ENCODE measurements at places on chromosomes 13 and 19.
A peak's percentile ranks its signal among the peaks of the same experiment; 100 is the strongest.

- DNase-seq: no peak
These were observed 443 bp downstream of the TBXA2R start for GRCh38 chr19:3606174-3606689.

DNA sequence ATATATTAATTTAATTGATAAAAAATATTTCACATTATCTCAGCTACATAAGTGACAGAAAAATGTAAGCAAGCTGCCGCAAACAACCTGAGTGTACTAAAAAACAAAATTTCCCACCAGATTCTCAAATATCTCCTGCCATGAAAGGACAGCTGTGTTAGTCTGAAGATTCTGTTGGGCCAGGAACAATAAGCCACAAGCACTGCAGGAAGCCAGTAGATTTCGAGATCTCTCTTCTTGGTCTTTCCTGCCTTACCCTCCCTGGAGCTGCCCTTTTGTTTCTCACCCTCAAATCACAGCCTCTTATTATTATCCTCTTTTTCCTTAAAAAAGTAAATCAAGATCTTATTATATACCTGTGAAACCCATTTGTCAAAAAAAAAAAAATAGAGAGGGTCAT is 165.6 kb downstream of the EFNB2 start:
- DNase-seq: no peak

DNA sequence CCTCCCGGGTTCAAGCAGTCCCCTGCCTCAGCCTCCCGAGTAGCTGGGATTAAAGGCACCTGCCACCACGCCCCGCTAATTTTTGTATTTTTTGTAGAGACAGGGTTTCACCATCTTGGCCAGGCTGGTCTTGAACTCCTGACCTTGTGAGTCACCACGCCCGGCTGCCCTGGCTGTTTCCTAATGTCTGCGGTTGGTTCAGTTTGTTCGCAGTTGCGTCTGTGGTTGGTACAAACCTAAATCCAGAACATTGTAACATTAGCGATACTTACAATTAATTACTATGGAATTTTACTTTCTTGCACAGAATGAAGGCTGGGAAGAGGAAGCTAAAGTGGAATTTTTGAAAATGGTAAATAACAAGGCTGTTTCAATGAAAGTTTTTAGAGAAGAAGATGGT is 38.1 kb downstream of the RNF17 start:
- no peak for DNase-seq

DNA sequence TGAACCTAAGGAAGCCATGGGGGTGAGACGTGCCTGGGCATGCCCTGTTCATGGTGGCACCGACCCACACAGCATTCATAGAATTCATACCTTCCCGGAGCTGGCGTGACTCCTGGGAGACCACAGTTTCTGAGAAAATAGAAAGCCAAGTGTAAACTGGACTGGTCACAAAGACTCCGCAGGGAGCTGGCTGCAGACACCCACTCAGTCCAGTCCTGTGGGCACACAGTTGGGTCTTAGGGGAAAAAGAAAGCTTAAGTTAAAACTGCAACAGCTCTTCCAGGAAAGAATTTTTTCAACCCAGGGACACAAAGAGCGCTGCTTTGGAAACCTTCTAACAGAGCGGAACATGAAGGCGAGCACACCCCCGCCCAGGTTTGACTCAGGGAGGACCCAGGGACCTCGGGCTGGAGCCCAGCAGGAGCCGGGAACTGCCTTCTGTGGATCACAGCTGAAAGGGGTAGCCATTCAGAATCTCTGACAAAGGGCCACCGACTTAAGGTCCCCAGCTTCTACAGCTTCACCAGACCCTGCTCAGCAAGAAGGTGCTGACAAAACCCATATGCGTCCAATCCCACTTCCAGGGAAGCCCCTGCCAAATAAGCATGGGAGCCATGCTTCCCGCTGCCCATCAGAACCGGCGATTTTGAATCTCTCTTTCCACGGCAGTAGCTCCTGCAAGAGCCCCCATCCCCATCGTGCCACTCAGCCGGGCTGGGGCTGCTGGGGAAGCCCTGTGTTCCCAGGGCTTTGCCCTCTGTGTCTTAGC is 183.7 kb downstream of the COL4A1 start:
- DNase-seq: no peak

DNA sequence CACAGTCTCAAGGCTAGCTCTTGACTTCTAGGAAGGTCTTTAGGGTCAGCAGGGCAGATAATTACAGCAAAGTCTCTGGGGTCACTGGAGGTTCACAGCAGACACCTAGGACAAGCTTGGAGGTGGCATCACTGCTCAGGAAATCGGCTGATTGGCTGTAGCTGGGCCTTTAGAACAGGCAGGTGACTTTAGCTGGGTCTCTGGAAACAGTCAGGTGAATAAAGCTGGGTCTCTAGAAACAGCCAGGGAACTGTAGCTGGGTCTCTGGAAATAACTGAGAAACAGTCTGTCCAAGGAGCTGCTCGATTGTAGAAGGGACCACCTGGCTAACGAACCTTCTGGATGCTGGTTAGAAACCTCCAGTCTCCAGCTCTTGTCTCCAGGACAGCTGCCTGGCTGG is 10.0 kb downstream of the LAIR1 start:
- no peak for DNase-seq

DNA sequence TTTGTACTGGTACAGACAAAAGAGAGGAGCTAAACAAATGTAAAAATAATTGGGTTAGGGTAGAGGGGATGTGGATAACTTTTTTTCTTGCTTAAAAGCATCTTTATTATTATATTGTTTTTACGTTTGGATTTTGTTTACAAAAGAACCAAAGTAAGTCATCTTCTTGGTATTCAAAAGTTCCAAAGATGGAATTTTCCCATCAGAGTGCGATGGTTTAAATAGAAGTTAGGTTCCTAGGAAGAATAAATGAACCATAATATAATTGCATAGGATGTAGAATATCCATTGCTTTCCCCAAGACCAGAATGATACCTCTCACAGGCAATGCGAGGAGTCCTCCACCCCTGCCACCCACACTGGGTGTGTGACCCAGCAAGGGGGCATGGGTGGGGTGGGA is 99.4 kb upstream of the RNF113B start:
- DNase-seq: no peak

- no peak for DNase-seq
These were observed 1060.4 kb downstream of the EFNB2 start for GRCh38 chr13:105474983-105475610.

DNA sequence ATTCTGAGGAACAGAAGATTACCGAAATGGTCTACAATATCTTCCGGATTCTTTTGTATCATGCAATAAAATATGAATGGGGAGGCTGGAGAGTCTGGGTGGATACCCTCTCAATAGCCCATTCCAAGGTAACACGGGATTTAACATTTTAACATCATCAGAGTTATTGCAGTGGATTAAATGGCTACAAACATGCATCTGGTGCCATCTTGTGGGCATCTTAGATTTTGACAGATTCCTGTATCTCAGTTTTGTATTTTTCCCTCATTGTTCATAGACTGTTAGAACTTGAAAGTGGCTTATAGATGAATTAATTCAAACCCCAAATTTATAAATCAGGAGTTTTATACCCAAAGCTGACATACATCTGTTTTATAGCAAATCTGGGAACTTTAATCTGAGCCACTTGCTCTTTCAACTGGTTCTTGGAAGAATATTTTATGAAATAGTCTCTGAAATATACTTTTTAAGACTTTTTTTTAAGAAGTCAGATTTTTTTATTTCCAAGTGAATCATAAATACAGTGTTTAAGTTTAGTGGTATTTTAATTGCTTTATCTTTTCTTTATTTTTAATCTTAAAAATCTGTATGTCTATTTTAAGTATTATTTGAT is 215.2 kb downstream of the NBEA start:
- peak; percentile 52 for DNase-seq

GRCh38 chr19:6720369-6721137 is at the start of gene C3:
Gene C3, minus strand, starts transcription at chr19:6720650. Its CDS starts 61 bp downstream, at chr19:6720589.
- no peak for DNase-seq

DNA sequence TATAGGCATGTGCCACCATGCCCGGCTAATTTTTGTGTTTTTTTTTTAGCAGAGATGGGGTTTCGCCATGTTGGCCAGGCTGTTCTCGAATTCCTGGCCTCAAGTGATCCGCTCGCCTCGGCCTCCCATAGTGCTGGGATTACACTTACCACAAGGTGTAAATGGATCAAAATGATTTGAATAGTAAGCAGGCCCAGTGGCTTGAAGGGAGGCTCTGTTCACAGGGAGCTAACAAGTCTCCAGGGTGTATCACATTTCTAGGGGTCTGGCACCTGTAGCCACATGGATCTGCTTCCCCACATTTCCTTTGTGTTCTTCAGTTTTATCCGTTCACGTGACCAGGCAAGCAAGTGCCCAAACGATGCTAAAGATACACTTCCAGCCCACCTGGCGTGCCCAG is 13.5 kb upstream of the CNFN start:
- no peak for DNase-seq

GRCh38 chr13:59546178-59546577 is 617.5 kb downstream of the DIAPH3 start:
- DNase-seq: no peak

- DNase-seq: no peak
These were observed 11.6 kb upstream of the RASA3 start for GRCh38 chr13:114143806-114144605.

- no peak for DNase-seq
These were observed 39.9 kb downstream of the FOXO1 start for GRCh38 chr13:40626561-40626960.

DNA sequence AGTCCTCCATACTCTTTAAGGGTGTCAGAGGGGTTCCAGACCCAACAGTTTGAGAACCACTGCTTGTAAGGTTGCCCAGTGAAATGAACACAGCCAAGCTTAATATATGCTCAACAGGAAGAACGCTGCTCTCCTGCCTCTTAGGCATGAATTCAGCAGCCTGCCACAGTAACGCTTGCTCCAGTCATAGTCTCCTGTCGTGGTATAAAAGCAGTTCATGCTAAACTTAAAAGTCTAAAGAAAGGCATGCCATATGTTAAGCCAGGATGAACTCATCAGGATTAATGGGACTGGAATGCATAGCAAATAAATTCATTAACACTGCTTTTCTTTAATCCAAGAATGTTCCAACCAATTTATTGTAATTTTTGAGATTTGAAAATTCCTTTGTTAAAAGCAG is 38.7 kb downstream of the SLC7A1 start:
- DNase-seq: no peak

DNA sequence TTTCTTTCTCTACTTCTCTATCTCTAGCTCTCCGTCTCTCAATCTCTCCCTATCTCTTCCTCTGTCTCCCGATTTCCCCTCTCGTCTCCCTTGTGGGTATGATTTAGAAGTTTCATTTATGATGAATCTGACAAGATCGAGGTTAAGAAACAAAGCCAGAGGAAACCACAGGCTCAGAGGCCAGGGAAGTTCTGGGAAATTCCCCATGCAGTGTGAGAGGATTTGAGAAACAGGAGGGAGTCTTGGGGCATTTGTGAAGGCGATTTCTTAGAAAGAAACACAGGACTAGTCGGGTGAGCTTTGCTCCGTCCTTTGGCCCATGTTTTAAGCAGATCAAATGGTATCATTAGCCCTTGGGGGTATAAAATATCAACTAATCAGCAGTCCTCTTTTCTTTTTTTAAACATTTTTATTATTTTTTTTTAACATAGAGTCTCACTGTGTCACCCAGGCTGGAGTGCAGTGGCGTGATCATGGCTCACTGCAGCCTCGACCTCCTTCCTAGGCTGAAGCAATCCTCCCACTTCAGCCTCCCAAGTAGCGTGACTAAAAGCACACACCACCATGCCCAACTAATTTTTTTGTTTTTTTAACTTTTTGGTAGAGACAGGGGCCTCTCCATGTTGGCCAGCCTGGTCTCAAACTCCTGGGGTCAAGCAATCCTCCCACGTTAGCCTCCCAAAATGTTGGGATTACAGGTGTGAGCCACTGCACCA is 25.8 kb downstream of the TNFSF9 start:
- no peak for DNase-seq

DNA sequence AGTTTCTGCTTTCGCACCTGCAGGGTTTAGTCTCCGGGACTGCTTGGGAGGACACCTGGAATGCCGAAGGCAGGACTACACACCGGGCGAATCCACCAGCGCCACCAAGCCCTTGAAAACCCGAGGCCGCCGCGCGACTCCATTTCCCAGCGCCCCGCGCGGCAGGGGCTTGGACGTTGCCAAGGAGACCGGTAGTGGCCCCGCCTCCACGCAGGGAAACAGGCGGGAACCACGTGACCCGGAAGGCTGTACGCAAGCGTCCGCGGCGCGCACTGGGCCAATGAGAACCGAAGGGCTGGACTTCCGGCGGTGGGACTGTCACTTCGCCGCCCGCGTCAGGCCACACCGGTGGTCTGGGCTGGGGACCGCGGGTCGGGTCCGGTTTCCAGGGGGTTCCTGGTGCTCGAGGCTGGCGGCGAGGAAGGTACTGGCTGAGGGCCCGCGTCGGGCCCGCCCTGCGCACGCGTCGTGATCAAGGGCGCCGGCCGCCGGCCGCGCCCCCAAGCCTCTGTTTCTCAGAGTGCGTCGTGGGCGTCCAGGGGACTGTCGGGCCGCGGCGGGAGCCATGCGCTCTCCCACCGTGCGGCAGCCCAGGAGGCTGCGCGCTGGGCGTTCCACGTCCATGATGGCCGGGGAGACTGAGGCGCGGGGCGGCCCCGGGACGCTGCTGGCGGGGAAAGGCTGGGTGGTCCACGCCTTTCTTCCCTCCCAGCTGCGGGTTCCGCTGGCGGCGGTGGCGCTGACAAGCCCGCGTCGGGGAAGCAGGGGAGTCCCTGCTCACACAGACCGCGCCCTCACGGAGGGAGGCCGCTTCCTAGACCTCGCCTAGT is at the start of gene ZNF324:
TSS of gene ZNF324 (plus strand) at position 321 of the 830 bp plus-strand sequence. CDS start 2,106 bp downstream, outside the sequence.
- peak; percentile 98 for DNase-seq

DNA sequence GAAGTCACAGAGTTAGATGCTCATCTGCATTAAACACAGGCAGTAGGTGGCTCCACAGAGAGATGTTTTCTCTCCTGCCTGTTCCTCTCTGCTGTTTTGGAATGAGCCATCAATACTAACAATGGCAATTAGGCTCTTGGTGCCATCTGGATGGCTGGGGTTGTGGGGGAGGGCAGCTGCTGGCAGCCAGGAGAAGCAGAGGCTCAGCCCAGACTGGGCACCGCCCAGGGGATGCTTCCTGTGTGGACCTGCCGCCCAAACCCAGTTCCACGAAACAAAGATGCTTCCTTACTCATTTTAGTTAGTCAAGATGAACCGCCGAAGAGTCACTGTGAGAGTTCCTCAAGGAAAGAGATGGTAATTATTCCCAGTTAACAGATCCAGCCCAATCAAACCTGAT is 50.8 kb upstream of the PCDH8 start:
- DNase-seq: no peak
